ENCODE measurements at places on chromosomes 11 and 22.

DNA sequence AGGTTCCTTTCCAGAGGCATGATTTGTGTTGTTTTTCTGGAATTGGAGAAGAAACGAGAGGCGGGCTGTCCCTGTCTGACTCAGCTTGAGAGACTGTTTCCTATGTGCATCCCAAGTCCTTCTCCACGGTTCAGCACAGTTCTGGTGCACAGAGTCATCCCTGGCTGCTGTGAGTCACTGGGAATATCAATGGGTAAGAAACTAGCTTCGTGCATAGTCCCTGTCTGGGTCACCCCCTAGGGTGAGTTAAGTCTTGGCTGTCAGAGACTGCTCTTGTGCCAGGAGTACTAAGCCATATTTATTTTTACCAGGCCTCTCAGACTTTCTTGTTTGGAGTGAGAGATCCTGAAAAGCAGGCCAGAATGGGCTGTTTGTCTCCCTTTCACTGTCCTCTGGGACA is 2.4 kb upstream of the LRP4 start:
- DNase-seq: peak; percentile 99

GRCh38 chr11:112303616-112304015 is 43.0 kb upstream of the PLET1 start:
- DNase-seq: no peak

GRCh38 chr22:32281072-32281471 is 25.9 kb upstream of the SLC5A4 start:
- DNase-seq: no peak

DNA sequence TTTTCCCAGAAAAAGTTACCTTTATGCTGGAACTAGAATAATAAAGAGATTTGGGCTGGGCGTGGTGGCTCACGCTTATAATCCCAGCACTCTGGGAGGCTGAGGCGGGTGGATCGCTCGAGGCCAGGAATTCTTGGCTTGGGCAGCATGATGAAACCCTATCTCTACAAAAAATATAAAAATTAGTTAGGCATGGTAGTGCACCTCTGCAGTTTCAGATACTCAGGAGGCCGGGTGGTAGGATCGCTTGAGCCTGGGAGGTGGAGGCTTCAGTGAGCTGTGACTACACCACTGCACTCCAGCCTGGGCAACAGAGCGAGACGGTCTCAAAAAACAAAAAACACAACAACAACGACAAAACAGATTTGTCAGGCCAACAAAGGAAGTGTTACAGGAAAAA is 119.3 kb upstream of the OR9Q1 start:
- no peak for DNase-seq

DNA sequence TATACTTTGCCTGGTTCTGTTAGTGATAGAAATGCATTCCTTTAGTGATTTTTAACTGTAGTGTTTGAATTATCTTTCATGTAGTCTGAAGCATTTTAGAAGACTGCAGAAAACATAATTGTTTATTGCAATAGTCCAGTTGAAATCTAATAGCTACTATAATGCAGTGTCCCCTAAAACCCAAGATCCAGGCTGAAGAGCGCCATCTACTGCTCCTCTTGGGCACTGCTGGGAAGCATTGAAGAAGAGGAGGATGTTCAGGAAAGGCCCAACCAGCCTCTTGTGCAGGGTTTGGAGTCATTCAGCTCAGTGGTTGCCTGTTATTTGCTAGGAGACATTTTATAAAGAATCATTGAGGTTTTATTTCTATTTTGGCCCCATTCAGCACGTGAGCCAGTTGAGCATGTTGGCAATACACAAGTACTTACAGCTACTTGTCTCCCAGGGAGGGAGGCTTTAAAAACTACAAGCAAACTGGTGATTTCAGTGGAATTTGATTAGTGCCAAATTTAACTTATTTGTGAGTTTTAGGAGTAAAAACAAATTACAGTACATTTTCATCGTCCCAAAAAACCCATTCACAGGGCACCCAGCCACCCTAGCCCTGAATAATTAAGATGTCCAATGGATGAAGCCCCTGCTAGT is 74.9 kb upstream of the HORMAD2 start:
- DNase-seq: no peak

GRCh38 chr11:5042091-5042490 is 4.2 kb upstream of the OR52J3 start:
- DNase-seq: no peak

DNA sequence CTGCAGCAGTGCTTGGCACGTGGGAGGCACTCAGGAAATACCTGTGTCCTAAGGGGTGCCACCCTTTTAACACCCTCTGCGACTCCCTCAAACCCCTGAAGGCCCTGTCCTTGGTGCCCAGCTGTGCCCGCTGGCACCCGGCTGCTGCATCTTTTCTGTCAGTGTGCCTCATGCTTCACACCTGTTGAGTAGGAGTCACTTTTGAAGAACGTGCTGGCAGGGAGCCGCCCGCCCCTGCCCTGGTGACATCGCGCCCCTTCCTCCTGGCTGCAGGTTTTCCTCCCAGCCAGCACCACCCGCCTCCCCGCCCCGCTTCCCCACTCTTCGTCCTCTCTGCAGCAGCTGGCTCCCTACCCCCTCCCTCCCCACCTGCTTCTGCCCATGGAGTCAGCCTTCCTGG is 17.8 kb downstream of the FRMD8 start:
- no peak for DNase-seq

DNA sequence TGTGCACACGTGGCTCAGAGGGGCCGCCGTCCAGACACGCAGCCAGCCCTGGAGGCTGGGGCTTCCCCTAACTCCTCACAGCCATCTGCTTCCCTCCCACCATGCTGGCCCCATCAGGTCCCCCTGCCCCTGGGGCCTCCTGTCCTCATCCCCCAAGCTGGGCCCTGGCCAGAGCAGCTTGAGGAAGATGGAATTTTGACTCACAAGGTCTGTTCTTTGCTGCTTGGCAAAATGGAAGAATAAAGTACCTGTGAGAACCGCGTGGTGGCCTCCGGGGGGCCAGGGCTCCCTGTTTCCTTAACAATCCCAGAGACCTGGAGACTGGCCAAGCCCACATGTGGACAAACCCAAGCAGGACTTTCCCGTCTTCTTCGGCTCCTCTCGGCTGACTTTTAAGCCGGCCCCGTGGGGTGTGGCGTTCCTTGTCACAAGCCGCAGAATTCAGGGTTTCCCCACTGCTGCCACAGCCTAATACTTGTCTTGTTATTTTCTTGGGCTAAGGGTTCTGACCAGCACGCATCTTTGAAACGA is 872.8 kb downstream of the BRD1 start:
- no peak for DNase-seq

DNA sequence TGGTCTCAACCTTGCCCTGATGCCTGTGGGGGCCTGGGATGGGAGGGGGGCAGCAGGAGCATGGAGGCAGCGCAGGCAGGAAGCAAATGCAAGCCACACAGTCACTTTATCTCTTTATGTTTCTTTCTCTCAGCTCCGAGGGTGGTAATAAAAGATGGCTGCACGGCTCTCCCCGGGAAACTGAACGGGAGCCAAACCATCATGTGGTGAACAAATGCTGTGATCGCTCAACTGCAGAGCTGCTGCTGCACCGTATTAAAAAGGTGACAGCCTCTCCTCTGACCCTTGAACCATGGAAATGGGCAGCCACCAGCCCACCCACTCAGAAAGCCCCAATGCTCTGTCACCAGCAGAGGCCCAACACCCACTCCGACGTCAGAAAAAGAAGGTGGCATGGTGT is 110.0 kb downstream of the TIMP3 start:
- no peak for DNase-seq

- DNase-seq: no peak
These were observed 895 bp upstream of the DAGLA start for GRCh38 chr11:61679296-61679695.

DNA sequence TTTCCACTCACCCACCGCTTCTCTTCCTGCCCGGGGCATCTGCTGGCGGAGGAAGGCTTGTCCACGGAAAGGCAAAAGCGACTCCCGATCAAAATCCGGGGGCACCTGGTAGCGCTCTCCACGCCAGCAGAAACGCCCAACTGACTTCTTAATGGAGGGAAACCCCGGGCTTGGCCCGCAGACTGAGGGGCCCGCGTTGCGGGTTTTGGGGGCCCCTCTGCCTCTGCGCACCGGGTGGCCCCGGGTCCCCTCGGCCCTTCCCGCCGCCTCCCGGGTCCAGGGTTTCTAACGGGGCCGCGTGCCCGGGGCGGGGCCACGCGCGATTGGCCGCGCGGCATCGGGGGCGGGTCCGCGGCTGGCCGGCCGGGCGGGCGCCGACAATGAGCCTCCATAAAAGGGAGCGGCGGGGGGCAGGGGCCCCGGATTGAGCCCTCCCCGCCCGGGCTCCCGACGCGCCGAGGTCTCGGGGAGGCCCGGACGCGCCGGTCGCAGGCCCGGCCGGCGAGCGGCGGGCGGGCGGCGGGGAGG is at the start of gene SPINDOC:
SPINDOC (plus strand) TSS at position 422 of the 528 bp plus-strand sequence. CDS start 231 bp downstream, outside the sequence.
- DNase-seq: no peak

DNA sequence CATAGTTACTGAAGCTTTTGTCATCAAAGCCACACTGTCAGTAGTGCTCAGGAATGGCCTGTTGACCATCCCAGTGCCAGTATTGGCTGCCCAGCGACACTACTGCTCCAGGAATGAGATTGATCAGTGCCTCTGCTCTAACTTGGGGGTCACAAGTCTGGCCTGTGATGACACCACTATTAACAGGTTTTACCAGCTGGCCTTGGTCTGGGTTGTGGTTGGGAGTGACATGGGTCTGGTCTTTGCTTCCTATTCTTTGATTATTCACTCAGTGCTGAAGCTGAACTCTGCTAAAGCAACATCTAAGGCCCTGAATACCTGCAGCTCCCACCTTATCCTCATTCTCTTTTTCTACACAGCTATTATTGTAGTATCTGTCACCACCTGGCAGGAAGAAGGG is 21.5 kb downstream of the OR56B4 start:
- DNase-seq: no peak

- DNase-seq: peak; percentile 69
These were observed 25.5 kb downstream of the NNMT start for GRCh38 chr11:114321621-114322257.

GRCh38 chr11:69105461-69106030 is 50.2 kb upstream of the SMIM38 start:
- no peak for DNase-seq

- no peak for DNase-seq
These were observed 125.3 kb upstream of the TIMP3 start for GRCh38 chr22:32676191-32676590.

GRCh38 chr11:7098235-7098832 is 9.5 kb downstream of the RBMXL2 start:
- DNase-seq: peak; percentile 7

GRCh38 chr11:68066742-68067141 is 27.9 kb downstream of the TCIRG1 start:
- DNase-seq: no peak

DNA sequence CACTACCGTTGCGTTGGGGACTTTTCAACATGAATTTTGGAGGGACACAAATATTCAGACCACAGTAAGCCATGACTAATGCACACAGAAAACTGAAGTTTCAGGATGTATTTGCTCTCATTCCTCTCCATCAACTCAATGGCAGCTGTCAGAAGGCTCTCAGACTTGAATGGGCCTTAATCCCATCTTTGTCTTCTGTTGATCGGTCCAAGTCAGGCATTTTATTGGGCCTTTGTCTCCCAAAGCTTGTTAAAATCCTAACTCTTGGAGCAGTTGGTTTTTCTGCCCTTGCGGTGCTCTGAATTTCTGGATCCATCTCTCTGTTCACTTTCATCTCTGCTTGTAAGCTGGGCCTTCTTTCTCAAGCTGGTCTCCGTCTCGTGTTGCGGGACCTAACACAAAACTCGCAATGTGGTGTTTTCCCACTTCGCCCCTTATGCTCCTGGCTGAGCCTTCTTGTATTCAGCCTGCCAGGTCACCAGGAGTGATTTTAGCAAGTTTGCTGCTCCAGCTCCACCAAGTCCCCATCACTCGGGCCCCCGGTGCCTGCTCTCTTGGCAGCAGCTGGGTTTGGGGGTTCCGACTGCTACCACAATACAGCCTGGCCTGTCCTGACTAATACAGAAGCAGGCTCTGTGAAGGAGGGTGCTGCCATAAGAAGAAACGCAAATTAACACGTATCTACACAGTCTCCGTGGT is 27.0 kb downstream of the TSPAN32 start:
- DNase-seq: no peak

- DNase-seq: no peak
These were observed 1.6 kb downstream of the OR10A2 start for GRCh38 chr11:6864438-6864837.

GRCh38 chr11:64219755-64220154 is 6.2 kb downstream of the TRPT1 start:
- no peak for DNase-seq

DNA sequence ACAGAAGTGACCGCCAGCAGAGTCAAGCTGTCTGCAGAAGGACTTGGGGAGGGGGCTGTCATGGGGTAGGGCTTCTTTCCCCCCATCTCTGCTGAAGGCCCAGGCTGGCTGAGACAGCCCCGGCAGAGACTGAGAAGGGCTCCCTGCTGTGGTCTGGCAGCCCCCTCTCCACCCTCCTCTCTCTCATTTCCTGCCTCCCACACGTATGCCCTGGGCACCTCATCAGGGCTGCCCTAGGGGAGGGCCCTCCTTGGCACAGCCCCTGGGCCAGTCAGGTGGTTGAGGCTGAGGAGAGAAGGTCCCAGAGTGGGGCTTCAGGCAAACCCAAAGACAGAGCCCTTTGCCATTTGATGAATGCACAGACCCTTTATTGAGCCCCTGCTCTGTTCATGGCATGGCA is 3.6 kb downstream of the RASD2 start:
- no peak for DNase-seq

GRCh38 chr11:121944556-121945230 is 171.3 kb downstream of the BLID start:
- DNase-seq: no peak

DNA sequence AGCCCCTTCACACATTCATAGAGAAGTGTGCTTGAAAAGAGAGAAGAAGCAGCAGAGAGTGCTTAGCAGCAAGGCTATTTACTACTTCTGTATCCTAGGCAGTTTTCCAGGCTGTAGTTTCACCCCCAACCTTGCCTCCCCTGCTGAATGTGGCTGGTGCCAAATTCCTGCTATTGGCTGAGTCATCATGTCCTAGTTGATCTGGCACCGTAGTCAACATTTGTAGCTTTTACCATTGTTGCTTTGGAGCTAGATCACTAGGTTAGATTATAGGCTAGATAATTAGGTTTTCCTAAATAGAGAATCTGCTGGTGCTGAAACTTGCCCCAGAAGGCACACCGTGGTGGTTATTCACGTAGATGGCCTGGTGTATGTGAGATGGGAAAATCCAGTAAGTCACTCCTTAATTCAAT is 32.7 kb downstream of the ARHGAP42 start:
- peak; percentile 66 for DNase-seq

DNA sequence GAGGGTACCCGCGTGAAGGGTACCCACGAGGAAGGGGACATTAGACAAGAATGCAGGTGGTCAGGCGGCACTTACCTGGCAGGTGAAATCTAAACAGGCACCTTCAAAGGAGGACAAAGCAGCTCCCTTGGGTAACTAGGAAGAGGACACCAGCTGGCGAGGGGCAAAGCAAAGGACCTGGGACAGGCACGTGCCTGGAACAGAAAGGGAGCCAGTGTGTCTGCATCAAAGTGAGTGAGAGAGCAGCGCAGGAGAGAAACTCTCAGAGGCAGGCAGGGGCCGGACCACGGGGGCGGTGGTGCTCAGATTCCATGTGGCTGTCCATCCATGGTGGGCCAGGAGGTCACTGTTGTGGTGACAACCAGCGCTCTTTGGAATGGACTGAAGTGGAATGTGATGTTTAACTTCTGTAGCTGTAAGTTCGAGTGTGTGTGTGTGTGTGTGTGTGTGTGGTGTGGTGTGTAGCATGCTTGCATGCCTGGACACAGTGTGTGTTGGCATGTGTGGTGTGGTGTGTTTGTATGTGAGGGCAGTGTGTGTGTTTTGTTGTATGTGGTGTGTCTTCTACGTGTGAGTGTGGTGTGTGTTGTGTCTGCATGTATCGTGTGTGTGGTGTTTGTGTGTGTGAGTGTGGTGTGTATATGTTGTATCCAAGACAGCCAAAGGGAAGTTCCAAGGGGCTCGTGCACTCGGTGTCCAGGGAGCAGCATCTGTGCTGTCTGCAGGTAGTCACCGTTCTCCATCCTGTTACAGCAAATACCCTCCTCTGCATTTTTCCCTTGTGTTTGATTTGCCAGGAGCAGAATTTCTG is 86.4 kb downstream of the CDKN1C start:
- no peak for DNase-seq

All from GM04503 (cell line).